ENCODE measurements at places on chromosomes 5 and 9. TPM values are rescaled to one million over a fixed set of nuclear protein-coding genes. Genes with fewer than 3 reads are reported as not detected.

Gene CAST
- 197 TPM for total RNA-seq

Gene S1PR3
- 1.9 TPM for total RNA-seq

Gene PCDHGA2
- 13.0 TPM for total RNA-seq

Gene SPATA31D4
- total RNA-seq: not detected

GRCh38 chr9:97526895-97527575, 25.6 kb downstream of the TMOD1 start:
- no peak for DNase-seq
- H3K36me3 ChIP-seq: no peaks in the 10 kb centered on the region
- H3K27ac ChIP-seq: no peak overlapping the region
- H3K4me3 ChIP-seq: no peak overlapping the region

- no peaks in the 10 kb centered on the region for H3K36me3 ChIP-seq
- H3K27ac ChIP-seq: no peak overlapping the region
- no peak overlapping the region for H3K4me3 ChIP-seq
- H3K27me3 ChIP-seq: no peaks in the 10 kb centered on the region
- DNase-seq: peak; percentile 36
Observed at GRCh38 chr9:114275246-114276004, 47.5 kb upstream of the ORM1 start.

DNA sequence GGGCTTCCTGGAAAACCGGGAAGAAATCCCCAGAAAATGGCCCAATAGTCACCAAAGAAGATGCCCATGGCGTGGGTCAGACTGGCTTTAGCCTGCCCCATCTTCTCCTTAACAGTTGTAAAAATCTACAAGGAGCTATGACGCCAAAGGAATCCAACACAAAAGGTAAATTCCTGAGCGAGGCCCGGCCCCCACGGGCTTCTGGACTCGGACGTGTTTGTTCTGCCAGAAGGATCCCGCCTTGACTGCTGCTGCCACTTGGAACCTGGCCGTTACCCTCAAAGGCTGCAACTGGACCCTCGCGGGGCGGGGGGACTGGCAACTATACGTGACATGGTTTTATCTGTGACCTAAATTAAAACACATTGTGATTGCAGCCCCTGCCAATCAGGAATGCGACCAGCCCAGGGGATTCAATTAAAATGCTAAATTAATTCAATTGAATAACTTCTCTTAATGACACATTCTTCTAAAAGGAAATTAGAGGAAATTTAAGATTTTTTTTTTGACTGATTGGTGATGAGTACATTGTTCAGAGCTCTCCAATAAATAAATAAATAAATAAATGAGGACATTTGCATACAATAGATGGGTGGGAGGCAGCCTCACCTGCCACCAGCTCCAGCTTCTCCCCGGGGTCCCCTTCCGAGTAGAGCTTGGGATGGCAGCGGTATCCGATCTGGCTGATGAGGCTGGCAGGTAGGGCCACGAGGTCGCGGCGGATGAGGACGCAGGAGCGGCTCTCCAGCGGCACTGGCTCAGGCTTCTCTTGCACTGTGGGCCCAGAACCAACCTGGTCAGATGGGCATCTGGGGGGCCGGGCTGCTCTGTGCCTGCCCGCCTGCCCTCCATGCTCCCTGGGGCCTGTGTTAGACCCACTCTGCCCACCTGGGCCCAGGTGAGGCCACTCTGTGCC, 54.7 kb upstream of the UBAC1 start:
- peaks cover 10% of the 10 kb centered on the region for H3K4me1 ChIP-seq
- no peak overlapping the region for H3K27ac ChIP-seq
- no peaks in the 10 kb centered on the region for H3K27me3 ChIP-seq
- no peaks in the 10 kb centered on the region for H3K36me3 ChIP-seq
- no peak overlapping the region for H3K4me3 ChIP-seq

- H3K27me3 ChIP-seq: no peaks in the 10 kb centered on the region
- no peak overlapping the region for H3K27ac ChIP-seq
- peak; percentile 66 for DNase-seq
- H3K4me3 ChIP-seq: no peak overlapping the region
- peaks cover 7% of the 10 kb centered on the region for H3K4me1 ChIP-seq
- H3K36me3 ChIP-seq: no peaks in the 10 kb centered on the region
Observed at GRCh38 chr9:108033976-108034964, 544.7 kb upstream of the KLF4 start.

DNA sequence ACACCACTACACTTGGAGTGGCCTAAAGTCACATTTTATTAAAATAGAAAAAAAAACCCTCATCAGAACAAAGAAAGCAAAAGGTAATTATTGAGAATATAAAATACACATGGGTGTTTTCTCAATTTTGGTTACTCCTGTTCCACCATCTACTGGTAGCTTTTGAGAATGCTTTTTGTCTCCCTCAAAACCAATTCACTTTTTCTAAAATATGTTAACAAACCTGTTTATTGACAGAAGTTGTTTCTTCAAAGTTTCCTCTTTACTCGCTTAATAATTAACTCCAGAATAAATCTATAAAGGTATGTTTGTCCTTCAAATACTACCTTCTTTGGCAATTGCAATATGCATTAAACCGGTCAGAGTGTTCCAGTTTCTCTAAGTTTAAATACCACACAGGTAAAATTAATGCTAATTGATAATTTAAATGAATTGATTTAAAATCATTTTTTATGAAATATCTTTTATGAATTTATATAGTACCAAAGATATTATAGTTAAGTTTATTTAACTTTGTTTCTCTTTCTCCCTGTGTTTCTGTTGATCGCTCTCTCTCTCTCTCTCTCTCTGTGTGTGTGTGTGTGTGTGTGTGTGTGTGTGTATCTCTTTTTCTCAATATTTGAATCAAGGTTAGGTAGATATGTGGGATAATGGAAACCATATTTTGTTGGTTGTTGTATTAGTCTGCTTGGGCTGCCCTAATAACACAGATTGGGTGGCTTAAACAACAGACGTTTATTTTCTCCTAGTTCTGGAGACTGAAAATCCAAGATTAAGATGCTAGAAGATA, 487.4 kb downstream of the PRDM9 start:
- no peak overlapping the region for H3K4me3 ChIP-seq
- no peaks in the 10 kb centered on the region for H3K4me1 ChIP-seq
- H3K36me3 ChIP-seq: no peaks in the 10 kb centered on the region
- no peak for DNase-seq

DNA sequence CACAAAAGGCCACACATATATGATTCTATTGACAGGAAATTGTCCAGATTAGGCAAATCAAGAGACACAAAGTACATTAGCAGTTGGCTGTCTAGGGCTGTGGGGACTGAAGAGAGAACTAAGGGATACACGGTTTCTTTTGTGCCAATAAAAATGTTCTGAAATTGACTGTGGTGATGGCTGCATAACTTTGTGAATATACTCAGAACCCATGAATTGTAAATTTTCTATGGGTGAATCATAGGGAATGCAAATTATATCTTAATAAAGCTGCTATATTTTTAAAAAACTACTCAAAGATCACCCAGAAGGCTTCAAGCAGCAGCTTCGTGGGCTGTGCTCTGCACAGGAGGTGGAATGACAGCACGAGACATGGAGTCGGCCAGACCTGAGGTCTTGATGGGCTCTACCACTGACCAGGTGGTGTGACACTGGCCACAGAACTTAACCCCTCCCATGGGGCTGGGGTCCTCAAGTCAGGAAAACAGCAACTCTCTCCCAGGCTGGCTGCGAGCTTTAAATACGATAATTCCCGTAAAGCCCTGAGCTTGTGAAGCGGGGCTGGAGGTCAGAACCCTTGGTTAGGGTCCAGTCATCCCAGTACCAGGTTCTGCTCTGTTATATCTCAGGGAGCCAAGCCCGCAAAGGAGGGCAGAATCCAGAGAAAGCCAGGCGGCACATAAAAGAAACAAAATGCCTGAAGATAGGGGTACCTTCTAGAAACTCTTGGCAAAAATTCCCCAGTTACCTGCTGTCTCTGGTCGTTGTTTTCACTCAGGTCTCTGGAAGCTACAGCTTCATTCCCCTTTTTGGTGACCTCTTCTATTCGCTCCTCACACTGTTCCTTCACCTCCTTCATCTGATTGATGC, 59.1 kb downstream of the GOLM1 start:
- peaks cover 1% of the 10 kb centered on the region for H3K4me1 ChIP-seq
- no peaks in the 10 kb centered on the region for H3K27me3 ChIP-seq
- no peak overlapping the region for H3K27ac ChIP-seq
- no peak for DNase-seq
- H3K4me3 ChIP-seq: no peak overlapping the region
- H3K36me3 ChIP-seq: no peaks in the 10 kb centered on the region

GRCh38 chr5:4970171-4970570, 170.0 kb upstream of the ADAMTS16 start:
- DNase-seq: no peak
- no peak overlapping the region for H3K27ac ChIP-seq
- H3K27me3 ChIP-seq: no peaks in the 10 kb centered on the region
- no peaks in the 10 kb centered on the region for H3K4me1 ChIP-seq

All from ovary (tissue), 10 donors.